ENCODE measurements at places on chromosomes 1 and 21.

GRCh38 chr1:223175032-223175431 lies 32.0 kb upstream of the TLR5 start:
- no peak for DNase-seq

DNA sequence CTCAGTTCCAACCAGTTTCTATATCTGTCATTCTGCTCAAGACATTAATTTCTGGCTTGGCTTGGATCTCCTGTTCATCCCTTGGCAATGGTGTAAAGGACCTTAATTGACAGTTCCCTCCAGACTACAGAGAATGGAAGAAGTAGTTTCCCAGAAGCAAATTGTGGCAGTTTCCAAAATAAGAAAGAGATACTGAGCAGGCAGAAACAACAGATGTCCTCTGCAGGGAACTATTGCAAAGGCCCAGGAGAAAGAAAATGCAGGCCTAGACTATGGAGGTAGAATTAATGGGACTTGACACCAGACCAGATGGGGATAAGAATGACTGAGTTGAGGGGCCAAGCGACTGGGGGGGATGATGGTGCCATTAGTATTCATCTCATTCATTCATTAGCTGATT lies 6.1 kb upstream of the AK2 start:
- DNase-seq = no peak

- DNase-seq = no peak
Observed at GRCh38 chr21:19463966-19464365, 1060.4 kb upstream of the TMPRSS15 start.

DNA sequence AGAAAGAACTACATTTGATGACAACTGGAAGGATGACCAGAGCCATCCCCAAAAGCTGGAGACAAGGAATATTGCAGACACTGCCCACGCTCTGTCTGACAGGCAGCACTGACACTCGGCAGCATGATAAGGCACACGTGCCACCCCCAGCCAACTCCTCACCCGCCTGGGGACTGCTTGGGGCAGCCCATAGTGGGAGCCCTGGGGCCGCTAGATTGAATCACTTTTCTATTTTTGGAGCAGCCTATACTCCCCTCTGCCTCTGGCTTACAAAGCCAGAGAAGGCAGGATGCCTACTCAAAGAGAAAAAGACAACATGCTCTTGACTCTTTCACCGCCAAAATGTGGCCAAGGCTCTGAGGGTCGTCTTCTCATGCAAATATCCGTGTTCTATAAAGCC lies 1.3 kb downstream of the SMG5 start:
- DNase-seq = peak; percentile 44

DNA sequence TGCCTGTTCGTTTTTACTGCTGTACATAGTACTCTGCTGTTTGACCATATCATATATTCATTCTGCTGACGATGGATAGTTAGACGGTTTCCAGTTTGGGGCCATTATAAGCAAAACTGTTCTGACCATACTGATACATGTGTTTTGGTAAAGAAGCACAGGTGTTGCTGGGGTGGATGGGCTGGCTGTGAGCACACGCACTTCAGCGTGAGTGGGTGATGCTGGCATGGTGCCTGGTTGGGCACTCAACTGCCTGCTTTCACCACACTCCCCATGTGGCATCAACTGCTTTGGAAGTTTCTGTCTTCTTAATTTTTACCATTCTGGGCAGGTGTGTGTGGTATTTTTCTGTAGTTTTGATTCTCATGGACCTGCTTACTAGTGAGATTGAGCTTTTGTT lies 37.3 kb downstream of the ADARB1 start:
- no peak for DNase-seq

DNA sequence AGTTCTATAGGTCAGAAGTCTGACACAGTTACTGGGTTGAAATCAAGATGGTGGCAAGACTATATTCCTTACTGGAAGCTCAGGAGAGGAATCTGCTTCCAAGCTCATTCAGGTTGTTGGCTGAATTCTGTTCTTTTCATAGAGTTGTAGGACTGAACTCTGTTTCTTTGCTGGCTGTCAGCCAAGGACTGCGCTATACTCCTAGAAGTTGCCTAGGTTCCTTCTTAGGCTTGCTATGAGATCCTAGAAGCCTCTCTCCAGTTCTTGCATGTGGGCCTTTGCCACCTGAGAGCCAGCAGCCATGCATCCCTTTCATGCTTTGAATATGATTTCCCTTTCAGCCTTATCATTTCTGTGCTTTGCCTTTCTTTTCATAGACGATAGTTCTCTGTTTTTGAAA lies 176.4 kb downstream of the RPS6KC1 start:
- DNase-seq = no peak

- no peak for DNase-seq
Observed at GRCh38 chr1:244030481-244031040, 20.5 kb upstream of the ZBTB18 start.

- no peak for DNase-seq
Observed at GRCh38 chr21:14313300-14313699, 69.6 kb downstream of the HSPA13 start.

GRCh38 chr1:216075339-216075738 lies 347.9 kb downstream of the USH2A start:
- no peak for DNase-seq

DNA sequence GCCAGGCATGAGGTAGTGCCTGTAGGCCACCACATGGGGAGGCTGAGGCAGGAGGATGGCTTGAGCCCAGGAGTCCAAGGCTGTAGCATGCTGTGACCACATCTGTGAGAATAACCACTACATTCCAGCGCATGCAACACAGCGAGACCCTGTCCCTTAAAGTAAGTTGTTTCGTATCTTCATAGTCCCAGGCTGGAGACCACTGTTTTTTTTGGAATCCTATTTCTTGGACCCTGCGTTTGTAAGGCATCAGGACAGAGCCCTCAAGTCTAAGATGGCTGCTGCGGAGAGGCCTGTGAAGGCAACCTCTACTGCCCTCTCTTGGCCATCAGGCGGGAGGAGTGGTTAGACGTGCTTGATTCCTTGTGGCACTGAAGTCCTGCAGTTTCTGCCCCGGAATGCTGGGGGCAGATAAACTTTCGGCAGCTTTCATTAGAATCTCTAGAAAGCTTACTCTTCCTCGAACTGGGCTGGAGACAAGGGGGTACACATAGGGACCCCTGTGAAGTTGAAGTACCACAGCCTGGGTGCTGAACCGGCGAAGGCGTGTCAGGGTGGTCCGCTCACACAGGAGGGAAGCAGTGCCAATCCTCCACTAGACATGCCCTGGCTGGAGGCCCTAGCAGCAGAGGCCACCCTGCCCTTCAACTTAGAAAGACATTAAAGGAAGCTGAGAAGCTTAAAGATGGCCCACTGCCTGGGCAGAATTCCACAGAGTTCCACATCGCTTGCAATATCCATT lies 36.6 kb downstream of the RABIF start:
- peak; percentile 22 for DNase-seq

GRCh38 chr1:34511802-34512201 lies 243.0 kb upstream of the GJB5 start:
- DNase-seq = no peak

GRCh38 chr1:203039609-203040512 lies 13.6 kb downstream of the PPFIA4 start:
- no peak for DNase-seq

Measured in T-helper 2 cell treated with Interferon-gamma antibody and Interleukin-4, amounts not matched to agents 5 μg/mL and 100 μg/mL, for 36 hours (primary cell).